ENCODE measurements at places on chromosomes 5 and 9. TPM values are rescaled to one million over a fixed set of nuclear protein-coding genes. Genes with fewer than 3 reads are reported as not detected.

Gene BARHL1
- total RNA-seq: not detected

Gene GFI1B
- total RNA-seq: 0.17 TPM

Gene SSNA1
- 134 TPM for total RNA-seq

Gene FAM221B
- total RNA-seq: not detected

Gene PRKAA1
- 34.4 TPM for total RNA-seq

Gene RABEPK
- 35.5 TPM for total RNA-seq

Gene FAM81B
- not detected for total RNA-seq

Gene RETREG1
- total RNA-seq: 3.2 TPM

Gene GBGT1
- total RNA-seq: 0.95 TPM

Gene ANKRD20A1
- total RNA-seq: 1.5 TPM

Gene MIGA2
- 13.9 TPM for total RNA-seq

Gene MYO10
- total RNA-seq: 48.0 TPM

Gene RPS23
- total RNA-seq: 3,068 TPM

Gene CCDC112
- total RNA-seq: 9.3 TPM

Gene PCDHGA4
- total RNA-seq: 0.08 TPM

Gene LURAP1L
- 28.2 TPM for total RNA-seq

Gene CXCL14
- 0.37 TPM for total RNA-seq

Gene BTNL3
- total RNA-seq: not detected

Gene ORM2
- not detected for total RNA-seq

Gene NUTM2F
- total RNA-seq: not detected

Gene TNFSF8
- total RNA-seq: not detected

Gene IGFBPL1
- 2.5 TPM for total RNA-seq

Gene PCDHGA7
- 0.95 TPM for total RNA-seq

Gene FOXD4L3
- total RNA-seq: not detected

Gene CCNJL
- total RNA-seq: 11.3 TPM

Gene TNFSF15
- 0.07 TPM for total RNA-seq

Gene PCDHGB2
- total RNA-seq: 0.11 TPM

Gene CCNI2
- 0.07 TPM for total RNA-seq

Gene NUTM2G
- not detected for total RNA-seq

Gene PCDHB10
- 0.06 TPM for total RNA-seq

Measured in A549 treated with dexamethasone at 1 μM for 4 hours (cell line).